ENCODE measurements at places on chromosomes 16 and 17. TPM values are rescaled to one million over a fixed set of nuclear protein-coding genes. Genes with fewer than 3 reads are reported as not detected.

DNA sequence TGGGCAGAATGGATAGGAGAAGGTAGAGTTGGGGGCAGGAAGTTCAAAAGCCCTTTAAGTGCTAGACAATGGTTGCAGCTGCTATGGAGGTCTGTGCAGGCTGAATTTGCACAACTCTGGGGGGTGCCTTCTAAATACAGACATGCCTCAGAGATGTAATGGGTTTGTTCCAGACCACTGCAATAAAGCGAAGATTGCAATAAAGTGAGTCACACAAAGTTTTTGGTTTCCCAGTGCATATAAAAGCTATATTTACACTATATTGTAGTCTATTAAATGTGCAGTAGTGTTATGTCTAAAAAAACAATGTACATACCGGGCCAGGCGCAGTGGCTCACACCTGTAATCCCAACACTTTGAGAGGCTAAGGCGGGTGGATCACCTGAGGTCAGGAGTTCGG, 60.5 kb upstream of the MYOCD start:
- peak; percentile 37 for DNase-seq

GRCh38 chr17:50902372-50903353, 36.5 kb upstream of the TOB1 start:
- DNase-seq = no peak

- no peak for DNase-seq
Measured at GRCh38 chr17:28865946-28866752, 11.3 kb downstream of the ERAL1 start.

- no peak for DNase-seq
Measured at GRCh38 chr16:10992797-10993196, 48.4 kb downstream of the CLEC16A start.

- DNase-seq = no peak
Measured at GRCh38 chr17:77498791-77499698, 358.3 kb downstream of the SEC14L1 start.

Gene CA7
- total RNA-seq = 205 TPM

Gene GPR139
- not detected for total RNA-seq

Gene NGFR
- 2.8 TPM for total RNA-seq

Measured in left colon (tissue), 2 donors.